ENCODE measurements at places on chromosomes 7 and 10. TPM values are rescaled to one million over a fixed set of nuclear protein-coding genes. Genes with fewer than 3 reads are reported as not detected.

DNA sequence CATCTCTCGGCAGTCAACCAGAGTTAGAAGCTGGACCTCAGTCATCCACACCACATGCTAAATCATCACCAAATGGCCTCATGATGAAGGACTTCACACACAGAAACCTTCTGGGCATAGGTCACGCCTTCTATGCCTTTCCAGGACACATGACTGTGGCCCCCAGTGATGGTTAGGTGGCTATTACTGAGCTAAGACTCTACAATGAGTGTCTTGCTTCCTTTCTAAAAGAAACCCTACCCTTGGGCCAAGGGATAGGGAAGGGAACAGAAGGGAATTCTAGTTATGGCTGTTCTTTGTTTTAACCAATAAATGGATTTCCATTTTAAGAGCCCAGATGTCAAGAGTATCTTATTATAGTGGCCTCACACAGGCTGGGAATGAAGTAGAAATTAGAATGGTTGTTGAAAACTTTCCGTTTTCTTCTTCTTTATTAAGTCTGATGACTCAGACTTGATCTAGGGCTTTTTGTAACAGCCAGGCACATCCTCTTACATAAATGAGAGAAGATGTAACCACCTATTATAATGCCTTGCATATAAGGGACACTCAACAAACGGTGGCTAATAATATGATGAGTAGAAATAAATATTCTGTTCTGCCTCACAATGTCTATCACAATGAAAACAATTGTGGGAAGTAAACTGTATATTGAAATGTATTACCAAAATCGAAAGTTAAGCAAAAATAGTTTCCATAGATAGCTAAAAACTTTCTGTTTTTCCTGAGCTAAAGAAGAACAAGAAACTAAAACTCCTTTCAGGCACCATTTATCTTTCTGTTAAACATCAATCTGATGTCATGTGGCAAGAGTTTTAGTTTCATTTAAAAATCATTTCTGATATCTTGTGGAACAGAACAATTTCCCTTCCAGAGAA is 62.5 kb upstream of the TOMM7 start:
- DNase-seq: no peak

- peak; percentile 77 for DNase-seq
Observed at GRCh38 chr10:103739039-103739764, 116.2 kb downstream of the SH3PXD2A start.

DNA sequence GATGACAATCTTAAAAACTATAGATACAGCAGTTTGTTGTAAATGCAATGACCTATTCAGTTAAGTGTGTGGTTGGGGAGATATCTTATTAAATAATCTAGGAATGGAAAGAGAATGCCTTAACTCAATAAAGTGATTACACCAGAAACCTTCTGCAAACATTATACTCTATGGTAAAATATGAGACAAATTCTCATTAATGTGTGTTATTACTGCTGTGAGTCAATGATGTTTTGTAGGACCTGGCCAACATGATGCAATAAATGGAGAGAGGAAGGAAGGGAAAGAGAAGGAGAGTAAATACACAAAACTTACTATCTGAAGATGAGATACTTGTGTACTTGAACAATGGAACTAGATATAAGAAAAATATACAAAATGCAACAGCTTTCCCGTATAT is 25.1 kb downstream of the MKX start:
- DNase-seq: no peak

DNA sequence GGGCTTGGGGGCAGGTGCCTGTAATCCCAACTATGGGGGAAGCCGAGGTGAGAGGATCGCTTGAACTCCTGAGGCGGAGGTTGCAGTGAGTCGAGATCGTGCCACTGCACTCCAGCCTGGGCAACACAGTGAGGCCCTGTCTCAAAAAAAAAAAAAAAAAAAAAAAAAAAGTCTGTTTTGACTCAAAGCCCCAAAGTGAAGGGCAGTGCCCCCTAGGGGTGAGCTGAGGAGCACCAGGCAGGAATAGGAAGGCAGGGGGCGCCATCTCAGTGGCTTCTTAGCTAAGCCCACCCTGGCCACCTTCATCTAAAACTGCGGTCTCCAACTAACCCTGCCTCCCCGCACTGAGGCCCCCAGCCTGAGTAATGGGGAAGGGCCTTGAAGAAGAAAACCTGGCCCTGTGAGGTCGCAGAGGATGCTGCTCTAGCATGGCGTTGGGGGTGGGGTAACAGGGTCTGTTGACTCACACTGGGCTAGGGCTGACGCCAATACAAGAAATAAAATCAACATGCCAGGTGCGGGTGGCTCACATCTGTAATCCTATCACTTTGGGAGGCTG is 9.8 kb downstream of the PODXL start:
- no peak for DNase-seq

- no peak for DNase-seq
Observed at GRCh38 chr10:130808243-130808642, 503.3 kb downstream of the TCERG1L start.

GRCh38 chr10:130635528-130635927 is 499.3 kb downstream of the GLRX3 start:
- no peak for DNase-seq

Gene ARMH3
- 22.4 TPM for total RNA-seq

Gene INPP5F
- total RNA-seq: 13.1 TPM

Gene LUC7L2
- total RNA-seq: 89.8 TPM

Data from breast epithelium (tissue), 4 donors.